ENCODE measurements at places on chromosomes 3 and 15. TPM values are rescaled to one million over a fixed set of nuclear protein-coding genes. Genes with fewer than 3 reads are reported as not detected.
A peak's percentile ranks its signal among the peaks of the same experiment; 100 is the strongest.

MAP1A gene
- 3.4 TPM for polyA plus RNA-seq

LACTB gene
- 19.7 TPM for polyA plus RNA-seq

SPSB4 gene
- polyA plus RNA-seq = 1.1 TPM

CA12 gene
- polyA plus RNA-seq = 0.37 TPM

SERPINI1 gene
- polyA plus RNA-seq = 17.8 TPM

ANKRD63 gene
- polyA plus RNA-seq = not detected

GABRG3 gene
- 0.10 TPM for polyA plus RNA-seq

CPNE9 gene
- 1.6 TPM for polyA plus RNA-seq

P2RY1 gene
- 0.57 TPM for polyA plus RNA-seq

ZMAT3 gene
- 4.0 TPM for polyA plus RNA-seq

DNA sequence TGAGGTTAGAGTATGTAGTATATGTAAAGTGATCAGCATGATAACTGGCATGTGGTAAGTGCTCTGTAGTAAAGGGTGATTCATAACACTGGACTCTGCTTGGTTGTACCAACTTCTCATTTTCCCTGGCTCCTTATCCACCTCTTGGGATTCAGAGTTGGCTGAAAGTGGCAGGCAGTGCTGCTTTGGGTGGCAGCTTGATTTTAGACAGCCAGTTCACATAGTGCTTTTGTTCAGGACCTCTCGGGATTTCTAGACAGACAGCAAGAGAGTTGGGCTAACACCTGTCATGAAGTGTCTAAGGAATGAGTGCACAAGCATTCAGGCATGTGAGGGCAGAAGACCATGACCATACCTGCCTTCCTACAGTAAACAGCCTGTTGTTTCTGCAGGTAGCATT is 69.0 kb downstream of the RBM6 start:
- DNase-seq = no peak

GRCh38 chr3:154121701-154122551 is 736 bp downstream of the ARHGEF26 start:
- no peak for DNase-seq

DNA sequence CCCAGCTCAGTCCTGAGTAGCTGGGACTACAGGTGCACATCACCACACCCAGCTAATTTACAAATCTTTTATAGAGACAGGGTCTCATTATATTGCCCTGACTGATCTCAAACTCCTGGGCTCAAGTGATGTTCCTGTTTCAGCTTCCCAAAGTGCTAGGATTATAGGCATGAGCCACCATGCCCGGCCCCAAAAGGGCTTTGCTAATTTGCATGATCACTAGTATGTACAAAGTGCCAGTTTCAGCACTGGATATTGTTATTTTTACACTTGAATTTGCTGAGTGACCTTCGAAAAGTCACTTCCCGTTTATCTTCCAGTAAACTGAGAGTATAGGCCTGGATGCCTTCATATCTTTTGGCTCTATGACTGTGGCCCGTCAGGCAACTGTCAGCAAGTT is 12.2 kb downstream of the CLN6 start:
- DNase-seq = peak; percentile 2

GRCh38 chr15:99412082-99412481 is 153.7 kb upstream of the MEF2A start:
- DNase-seq = no peak

- no peak for DNase-seq
Measured at GRCh38 chr15:100394736-100395440, 53.1 kb upstream of the ADAMTS17 start.

DNA sequence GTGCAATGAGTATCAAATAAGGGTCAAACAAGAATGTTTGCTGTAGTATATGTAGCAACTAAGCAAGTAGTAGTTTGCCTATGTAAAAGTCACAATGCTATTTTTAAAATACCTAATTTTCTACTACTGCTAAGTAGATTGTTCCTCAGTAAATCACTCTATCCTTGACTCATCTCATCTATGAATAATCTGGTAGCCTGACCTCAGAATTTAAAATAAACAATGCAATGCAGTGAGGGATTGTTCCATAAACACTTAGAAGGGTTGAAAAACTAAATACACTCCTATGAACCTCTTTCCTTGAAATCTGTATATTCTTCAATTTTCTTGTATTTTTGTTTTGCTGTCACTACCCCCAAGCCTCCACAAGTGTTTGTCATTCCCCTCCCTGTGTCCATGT is 253.3 kb downstream of the TBC1D5 start:
- DNase-seq = no peak

GRCh38 chr15:32886459-32886858 is 168.7 kb downstream of the GREM1 start:
- DNase-seq = no peak

DNA sequence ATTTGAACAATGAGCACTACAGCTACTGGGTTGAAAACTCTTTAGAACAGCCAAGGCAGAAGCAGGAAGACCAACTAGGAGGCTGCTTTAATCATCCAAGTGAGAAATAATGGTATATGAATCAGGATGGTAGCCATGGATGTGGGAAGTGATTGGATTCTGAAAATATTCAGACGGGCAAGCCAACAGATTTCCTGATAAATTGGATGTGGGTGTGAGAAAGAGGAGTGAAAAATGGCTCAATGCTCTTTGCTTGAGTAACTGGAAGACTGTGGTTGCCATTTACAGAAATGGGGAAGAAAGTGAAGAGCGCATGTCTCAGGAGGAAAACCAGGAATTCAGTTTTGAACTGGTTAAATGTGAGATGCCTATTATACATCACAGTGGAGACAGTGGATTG is 50.4 kb downstream of the ISL2 start:
- no peak for DNase-seq

DNA sequence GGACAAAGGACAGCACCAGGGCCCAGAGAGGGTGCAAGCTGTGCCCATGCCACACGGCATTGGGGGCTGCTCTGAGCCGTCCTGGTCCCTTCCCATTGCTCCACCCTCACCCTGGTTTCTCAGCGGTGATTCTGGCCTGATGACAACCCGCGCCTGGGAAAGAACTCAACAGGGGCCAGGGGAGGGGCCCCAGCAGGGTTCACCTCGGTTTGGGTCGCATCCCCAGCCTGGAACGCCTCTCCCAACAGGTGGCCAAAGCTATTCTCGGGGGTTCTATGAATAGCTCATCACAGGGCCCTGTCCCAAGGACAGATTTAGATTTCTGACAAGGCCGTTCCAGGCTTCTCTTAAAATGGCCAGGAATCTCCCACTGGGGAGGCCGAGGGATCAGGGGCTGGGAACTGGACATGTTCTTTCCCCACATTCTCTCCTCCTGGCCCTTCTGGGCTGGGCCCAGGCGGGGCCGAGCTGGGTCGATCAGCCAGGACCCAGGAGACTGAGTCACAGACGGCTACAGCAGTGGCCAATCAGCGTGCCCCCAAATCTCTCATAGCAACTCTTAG is 17.9 kb downstream of the GRIP2 start:
- no peak for DNase-seq

GRCh38 chr15:31278061-31278445 is 48.6 kb upstream of the KLF13 start:
- DNase-seq = no peak

GRCh38 chr15:35555244-35555643 is 9.3 kb upstream of the DPH6 start:
- DNase-seq = no peak

GRCh38 chr3:165502707-165503106 is 306.5 kb upstream of the SLITRK3 start:
- no peak for DNase-seq

GRCh38 chr3:121747976-121748375 is 1.6 kb downstream of the GOLGB1 start:
- DNase-seq = no peak

DNA sequence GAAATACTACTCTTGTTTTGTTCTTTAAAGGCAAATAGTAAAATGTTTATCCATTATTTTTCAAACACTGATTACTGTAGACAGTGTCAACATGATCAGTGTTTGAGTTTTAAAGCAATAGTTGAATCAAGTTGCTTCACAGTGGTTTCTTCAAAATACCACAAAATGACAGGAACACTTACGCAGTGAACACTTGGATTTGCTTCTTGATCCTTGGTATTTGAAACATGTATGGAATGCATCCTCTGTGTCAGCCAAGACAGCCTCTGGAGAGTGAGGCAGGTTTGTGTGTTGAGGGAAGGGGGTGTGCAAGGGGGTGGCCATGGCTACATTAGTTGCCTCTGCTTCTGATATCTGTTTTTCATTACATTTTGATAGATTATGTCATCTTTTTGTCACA is 413.0 kb downstream of the RBMS3 start:
- no peak for DNase-seq

- no peak for DNase-seq
Measured at GRCh38 chr3:139358841-139359562, 15.2 kb downstream of the MRPS22 start.
